ENCODE measurements at places on chromosomes 7 and 10.

DNA sequence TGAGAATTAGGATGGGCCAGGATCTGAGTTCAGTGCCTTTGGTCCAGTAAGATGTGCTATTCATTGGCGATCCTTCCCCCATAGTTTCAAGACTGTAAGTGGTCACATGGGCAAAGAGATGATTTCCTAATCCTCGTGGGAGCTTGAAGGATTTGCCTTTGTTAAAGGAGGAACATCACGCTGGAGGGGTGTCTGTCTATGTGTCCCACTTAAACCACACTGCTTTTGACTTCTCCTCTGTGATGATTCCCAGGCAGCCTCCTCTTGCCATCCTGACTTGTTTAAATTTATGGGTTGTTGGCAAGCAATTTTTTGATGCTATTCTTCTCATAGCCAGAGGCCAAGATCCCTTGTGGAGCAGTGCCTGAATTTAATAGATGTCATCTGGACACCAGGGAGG, 154.0 kb downstream of the TCF7L2 start:
- no peak for DNase-seq

GRCh38 chr10:4459531-4459930, 366.5 kb upstream of the AKR1E2 start:
- DNase-seq = no peak

- DNase-seq = no peak
Measured at GRCh38 chr7:5284304-5285281, 1.9 kb downstream of the SLC29A4 start.

- no peak for DNase-seq
Measured at GRCh38 chr10:16993186-16993585, 136.4 kb downstream of the CUBN start.

DNA sequence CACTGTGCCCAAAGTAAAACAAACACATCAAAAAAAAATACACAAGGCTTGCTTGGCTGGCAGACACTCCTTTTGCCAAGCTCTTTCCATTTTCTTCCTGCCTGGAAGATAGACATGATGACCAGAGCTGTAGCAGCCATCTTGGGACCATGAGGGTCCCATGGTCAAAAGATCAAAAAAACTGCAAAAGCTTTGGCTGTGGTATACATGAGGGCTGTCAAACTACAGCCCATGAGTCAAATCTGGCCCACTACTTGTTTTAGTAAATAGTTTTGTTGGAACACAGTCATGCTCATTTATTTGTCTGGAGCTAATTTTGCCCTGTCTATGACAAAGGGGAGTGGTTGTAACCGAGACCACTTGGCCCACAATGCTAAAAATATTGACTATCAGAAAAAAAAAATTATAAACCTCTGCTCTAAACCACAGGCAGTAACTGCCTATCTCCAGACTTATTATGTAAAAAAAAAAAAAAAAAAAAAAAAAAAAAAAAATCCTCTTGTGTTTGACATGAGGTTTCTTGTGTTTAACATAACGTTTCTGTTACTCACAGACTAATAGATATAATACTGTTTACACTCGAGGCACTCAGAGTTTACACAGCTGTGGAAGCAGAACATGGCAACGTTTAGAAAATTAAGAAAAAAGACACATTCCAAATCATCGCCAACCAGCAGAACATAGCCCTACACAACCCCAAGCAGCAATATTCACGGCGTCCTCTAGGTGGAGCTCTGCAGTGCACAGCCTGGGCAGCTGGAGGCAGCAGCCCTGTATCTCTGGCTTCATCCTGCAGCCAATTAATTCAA, 36.9 kb downstream of the ASB13 start:
- DNase-seq = peak; percentile 85

DNA sequence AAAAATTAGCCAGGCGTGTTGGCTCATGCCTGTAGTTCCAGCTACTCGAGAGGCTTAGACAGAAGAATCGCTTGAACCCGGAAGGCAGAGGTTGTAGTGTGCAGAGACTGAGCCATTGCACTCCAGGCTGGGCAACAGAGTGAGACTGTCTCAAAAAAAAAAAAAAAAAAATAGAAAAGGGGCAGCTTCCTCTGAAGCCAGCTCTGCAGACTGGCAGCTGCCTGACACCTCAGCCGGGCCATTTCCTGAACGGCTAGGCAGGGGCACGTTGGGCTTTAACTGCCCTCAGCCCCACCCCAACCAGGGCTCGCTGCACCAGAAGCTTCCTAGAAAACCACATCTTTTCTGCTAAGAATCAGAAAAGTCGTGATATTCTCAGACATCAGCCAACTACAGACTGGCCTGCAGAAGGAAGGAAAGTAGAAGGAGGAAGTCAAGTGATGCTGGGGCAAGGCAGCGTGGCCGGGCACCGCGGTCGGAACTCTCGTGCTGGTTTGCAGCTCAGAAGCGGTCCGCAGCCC, 38.0 kb downstream of the PRKAG2 start:
- DNase-seq = peak; percentile 63

DNA sequence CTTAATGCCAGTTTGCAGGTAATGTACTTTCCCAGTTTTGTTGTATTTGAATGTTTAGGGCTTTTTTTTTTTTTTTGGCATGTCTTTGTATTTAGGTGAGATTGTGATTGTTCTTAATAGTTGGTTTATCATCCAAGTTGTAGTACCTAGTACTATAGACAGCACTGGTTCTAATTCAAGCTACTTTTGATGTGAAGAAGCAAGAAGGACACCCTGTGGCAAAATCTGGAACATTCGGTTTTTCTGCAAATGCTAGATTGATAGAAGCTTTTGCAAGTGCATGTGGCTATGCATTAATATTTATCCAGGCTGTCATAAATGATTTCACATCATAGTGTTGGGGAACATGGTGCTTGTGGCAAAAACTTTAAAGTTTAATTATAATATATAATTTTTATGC, 248.9 kb downstream of the FOXP2 start:
- DNase-seq = no peak

DNA sequence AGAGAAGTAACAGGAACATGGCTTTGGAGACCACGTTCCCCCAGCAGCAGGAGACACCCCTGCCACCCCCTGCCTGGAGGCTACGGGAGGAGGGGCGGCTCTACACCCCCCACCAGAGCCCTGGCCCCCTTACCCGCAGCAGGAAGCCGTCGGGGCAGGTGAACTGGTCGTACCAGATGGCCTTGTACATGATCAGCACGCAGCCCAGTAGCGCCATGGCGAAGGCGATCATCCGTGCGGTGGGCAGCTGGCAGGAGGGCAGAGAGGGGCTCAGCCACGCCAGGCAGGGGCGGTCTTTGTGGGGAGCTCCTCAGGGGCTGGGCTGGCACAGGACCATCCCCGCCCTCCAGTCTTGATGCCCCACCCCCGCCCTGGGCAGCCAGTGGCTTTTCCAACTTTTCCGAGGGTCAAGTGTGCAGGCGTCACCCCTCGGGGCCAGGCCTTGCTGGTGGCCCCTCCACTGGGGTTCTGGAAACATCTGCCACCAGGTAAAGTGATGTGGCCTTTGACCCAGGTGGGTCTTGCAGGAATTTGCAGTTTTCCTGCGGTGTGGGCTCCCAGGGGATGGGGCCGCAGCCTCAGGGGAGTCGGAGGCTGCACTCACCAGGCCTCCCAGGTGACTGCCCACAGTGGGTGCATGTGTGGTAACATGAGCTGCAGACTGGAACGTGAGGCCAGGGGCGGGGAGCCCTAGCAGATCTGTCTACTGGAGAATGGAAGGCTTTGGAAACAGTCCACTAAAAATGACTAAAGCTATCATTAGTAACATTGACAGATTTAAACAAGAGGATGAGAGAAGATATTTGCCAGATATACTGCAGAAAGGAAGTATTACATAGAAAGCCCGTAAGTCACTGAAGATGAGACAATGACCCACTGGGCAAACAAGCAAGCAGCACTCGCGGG, 9.7 kb downstream of the CALY start:
- DNase-seq = no peak

DNA sequence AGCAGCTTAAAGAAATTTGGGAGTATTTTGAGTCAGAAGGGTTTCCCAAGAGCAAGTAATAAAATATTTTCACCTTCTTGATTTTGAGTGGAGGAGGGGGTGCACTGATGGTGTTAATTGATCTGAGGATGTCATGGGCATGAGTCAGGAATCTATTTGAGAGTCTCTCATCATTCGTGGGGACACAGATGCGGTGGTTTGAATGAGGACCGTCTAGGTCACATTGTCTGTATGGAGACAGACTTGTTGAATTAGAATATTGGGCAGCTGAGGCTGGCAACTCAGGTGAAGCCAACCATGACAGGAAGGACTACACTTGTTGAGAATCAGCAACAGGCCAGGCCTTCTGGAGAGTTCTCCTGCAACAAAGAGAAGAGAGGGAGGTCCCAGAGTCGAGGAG, 127.0 kb downstream of the INSYN2A start:
- DNase-seq = no peak

Data from CD4-positive, alpha-beta T cell treated with Interleukin-15 for 4 hours (primary cell).